ENCODE measurements at places on chromosomes 6 and 20.

DNA sequence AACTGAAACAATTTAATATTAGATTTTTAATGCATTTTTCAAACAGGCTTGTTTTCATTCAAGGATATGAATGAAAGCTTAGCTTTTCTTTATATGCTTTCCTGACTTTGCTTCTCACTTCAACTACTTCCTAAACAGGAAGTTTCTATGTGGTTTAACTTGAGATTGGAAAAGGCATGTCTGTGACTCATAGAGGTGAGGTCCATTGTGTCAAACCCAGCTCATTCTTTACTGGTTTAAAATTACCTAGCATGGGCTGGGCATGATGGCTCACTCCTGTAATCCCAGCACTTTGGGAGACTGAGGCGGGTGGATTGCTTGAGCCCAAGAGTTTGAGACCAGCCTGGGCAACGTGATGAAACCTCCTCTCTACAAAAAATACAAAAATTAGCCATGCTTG is 34.4 kb downstream of the EFHC1 start:
- no peak for DNase-seq

DNA sequence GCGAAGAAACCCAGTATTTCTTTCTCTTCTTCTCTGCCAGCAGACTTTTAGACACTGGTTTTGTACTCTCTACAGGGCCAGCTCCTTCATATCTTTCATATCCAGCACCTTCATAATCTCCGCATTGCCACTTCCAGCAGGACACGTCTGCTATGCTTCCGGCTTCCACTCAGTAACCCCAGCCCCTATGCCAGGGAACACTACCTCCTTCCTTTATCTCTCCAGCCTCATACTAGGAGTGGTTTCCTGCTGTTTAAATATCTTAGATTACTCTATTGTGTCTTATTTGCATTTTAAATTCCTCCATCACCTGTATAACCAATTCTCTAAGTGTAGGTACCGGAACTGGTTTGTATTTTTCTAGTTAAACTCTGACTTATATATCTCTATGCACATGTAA is 667.8 kb upstream of the ID4 start:
- no peak for DNase-seq

DNA sequence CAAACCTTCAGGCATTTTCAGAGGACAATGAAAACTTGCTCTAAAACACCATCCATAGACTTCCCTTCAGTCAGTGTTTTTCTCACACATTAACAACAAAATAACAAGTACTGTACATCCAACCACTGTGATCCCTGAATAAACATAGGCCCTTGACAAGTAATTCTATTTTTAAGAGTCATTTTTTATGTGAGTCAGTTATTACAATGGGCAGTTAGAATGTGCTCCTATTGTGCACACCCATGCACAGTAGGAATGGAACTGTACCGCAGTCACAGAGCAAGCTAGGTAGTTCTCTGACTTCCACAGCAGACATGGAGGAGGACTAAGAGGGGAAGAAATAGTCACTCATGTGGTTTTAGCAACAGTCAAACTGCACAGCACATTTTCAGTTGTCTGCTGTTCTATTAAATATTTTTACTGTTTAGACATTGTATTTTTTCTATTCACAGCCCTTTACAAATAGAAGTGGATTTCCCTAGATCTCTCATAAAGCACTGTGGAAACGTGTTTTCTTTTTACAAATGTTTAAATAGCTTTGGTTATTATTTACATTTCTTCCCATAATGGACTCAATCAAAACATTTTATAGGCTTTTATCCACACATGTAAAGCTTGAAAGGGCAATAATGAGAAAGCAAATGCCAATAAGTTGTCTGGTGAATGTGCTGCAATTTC is 100.4 kb downstream of the JAG1 start:
- no peak for DNase-seq

DNA sequence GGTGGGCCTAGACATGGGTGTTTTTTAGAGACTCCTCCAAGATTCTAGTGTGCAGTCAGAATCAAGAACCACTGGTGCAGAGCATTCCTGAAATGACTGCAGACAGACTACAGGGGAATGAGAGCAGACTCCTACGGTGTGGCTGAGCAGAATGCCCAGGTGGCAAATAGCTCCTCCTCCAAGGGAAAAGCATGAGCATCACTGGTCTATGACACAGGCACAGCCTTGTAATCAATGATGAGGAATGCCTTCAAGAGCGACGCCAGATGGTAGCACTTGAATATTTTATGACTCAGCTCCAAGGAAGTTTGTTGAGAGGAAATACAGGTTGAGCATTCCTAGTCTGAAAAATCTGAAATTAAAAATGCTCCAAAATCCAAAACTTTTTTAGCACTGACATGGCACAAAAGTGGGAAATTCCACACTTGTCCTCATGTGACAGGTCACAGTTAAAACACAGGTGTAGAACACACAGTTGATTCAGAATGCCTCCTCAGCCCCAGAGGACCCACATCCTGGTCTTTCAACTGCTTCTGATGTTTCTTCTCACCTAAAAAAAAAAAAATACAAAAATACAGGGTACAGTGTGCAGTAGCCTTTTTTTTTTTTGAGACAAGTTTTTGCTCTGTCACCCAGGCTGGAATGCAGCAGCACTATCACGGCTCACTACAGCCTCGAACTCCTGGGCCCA is 10.6 kb upstream of the FAM8A1 start:
- peak; percentile 79 for DNase-seq

GRCh38 chr6:82957171-82957867 is 108.3 kb downstream of the UBE3D start:
- DNase-seq: peak; percentile 47

DNA sequence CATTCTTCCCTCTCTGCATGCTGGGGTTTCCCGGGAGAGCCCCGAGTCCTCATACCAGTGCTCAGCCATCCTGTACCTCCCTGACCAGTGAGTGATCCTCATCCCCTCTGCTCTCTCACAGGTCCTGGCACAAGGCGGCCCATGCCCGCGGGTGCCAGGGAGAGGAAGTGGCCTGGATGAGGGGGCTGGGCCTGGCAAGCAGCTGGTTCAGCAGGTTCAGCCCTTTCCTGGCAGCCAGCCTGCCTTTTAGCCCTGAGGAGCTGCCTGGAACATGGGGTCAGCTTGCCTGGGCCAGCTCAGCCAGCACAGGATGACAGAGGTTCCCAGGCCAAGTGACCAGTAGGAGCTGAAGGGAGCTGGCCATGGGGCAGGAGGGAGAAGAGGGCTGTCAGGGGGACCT is 10.9 kb downstream of the MOCS1 start:
- no peak for DNase-seq

DNA sequence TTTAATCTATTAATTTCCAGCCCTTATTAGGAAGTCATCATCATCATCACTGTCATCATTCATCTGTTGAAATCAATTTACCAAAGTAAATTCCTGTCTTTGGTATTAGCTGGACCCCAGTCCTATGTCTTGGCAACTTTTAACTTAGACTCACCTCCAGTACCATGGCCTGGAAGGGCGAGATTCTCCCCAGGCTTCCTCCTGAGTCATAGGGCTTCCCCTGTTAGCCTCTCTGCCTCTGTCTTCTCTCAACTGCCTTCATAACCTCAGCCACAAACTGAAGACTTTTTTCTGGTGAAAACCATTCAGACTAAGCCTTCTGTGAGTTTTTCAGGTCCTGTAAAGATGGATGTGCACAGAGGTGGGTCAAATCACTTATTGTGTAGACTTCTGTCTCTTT is 95.0 kb downstream of the NKAIN2 start:
- DNase-seq: no peak

DNA sequence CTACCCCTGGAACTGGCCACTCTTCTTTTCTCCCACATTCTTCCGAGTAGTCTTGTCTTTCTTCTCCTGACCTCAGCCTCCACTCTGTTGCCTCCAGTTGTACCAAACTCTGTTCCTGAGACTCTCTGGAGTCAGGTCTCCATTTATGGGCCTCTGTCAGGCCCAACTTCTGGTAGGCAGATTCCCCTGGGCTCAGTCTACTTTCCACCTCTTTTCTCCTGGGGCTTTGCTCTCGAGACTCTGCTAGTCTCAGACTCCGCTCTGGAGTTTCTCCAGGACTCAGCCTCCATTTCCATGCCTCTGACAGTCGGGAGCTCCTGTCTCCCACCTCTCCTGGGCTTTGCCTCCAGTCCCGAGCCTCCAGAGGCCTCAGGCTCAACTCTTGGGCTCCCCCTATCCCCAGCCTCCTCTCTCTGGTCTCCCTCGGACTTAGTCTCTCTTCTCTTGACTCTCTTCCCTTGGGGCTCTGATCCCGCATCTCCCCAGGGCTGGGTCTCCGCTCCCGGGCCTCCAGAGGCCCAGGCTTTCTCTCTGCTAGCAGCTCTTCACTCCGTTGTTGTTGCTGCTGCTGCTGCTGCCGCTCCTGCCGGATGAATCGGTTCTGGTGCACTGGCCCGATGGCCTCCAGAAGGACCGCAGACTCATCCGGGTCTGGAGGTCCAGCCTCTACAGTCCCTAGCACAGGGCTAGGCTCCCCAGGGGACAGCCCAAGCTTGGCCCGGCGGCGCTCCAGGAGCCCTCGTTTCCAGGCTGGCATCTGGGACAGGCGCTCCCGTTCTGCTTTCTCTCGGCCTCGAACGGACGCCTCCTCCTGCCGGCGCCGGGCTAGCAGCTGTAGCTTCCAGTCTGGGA is 1.1 kb downstream of the PPP1R18 start:
- DNase-seq: no peak

DNA sequence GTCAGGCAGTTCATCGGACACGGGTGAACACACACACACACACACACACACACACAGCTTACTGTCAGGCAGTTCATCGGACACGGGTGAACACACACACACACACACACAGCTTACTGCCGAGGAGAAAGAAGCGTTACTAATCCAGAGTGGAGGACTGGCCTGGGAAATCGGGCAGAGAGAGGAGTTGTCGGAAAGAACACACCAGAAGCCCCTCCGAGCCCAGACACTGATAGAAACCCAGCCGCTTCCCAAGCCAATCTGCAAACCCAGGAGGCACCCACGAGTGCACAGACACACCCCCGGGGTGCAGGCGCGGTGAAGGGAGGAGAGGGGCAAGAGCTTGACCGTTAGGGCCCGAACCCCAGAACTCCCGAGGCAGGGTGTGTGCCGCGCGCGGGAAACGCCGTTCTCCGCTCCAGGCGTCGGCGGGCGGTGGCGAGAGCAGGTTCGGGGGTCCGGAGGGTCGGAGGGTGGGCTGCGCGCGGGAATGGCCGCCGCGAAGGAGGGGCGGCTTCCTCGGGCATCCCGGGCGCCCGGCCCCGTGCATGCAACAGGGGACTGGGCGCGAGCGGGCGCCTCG is 636 bp downstream of the ELOVL2 start:
- DNase-seq: no peak

- DNase-seq: no peak
These were observed 42.6 kb upstream of the TMEM170B start for GRCh38 chr6:11494786-11495564.

DNA sequence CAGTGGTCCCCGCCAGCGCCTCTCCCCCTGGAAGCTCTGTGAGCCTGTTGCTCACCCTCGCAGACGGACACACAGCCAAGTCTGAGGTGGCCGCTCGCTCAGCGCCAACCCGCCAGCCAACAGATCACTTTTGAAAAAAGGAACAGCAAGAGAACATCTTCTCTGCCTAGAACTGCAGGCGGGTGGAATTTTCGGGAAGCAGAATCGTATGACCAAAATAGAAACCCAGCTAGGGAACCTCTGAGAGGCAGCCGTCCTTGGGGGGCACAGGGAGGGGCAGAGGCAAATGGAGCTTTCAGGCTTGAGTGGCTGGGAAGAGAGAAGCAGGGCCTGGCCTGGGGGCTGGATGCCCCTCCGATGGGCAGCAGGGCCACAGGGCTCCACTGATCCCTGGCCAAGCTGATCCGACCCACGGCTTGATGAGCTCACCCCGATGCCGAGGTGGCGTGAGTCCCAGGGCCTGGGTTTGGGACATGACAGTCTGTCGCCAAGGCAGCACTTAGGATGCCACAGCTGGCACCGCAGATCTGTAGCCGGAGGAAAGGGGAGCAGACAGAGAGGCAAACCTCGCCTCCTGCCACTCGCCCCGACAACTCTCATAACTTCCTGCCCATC is 9.8 kb downstream of the NFATC2 start:
- no peak for DNase-seq

DNA sequence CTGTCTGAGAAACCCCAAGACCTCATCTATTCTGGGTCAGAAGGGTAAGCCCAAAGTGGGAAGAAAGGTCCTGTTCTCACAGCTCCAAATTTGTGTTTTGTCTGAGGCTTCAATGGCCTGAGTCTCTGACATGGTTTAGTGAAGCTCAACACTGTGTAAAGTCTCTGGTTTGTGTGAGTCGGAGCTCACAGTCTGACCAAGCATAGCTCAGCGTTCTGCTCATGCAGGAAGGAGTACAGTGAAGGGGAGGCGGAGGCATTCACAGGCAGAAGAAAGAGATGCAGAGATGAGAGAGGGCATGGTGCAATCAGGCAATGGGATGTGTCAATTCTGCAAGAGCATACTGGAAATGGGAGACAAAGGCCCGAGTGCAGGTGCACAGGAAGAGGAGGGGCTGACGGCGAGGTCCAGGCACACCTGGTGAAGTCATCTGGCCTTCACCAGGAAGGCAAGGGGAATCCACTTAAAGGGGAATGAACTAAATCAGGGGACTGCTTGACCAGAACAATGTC is 463.0 kb upstream of the AGPAT4 start:
- DNase-seq: no peak

DNA sequence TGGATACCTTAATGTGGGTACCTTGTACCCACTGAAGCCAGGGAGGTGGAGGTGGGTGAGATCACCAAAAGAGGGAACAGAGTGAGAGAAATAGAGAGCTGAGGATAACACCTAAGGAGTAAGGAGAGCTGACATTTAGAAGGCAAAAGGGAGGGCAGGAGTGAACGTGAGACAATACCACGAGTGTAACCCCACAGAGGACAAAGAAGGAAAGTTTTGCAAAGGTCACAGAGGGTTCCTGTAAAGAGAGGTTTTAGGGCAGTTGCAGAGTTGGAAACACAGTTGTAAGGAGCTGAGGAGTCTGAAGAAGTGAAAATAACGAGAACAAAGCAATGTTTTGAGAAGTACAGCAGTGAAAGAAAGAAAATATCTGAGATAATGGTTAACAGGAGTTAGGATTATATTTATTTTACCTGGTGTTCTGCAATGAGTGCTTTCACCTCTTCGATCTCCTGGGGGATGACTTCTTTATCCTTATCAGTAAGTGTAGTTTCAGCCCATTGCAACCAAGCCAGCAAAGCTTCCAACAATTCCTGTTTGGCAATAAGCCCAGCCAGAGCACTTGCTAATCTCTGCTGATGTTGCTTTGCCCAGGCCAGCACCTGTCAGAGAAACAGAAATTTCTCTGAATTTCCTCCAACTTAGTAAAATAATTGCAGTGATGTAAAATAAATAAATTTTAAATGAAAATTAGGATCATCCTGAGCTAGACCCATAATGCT is 166.8 kb downstream of the DST start:
- DNase-seq: no peak

DNA sequence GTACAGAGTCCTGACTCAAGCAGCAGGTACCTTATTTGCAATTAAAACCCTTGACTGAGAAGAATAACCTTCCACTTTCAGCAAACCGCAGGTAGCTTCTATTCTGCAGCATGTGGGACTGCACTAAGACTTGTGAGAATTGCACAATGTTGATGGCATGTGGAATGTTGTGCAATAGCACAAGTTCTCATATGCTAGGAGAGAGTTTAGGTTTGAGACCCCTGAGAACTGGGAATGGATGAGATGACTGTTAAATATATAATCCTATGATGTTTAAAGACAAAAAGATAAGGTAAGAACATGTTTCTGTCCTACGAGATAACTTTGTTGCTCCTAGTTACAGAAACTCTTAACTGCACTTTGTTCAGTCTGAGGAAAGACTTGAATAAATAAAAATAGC is 194.6 kb downstream of the OTOR start:
- DNase-seq: no peak

- DNase-seq: no peak
These were observed 230.3 kb upstream of the ECI2 start for GRCh38 chr6:4365686-4366085.

Measured in Jurkat, Clone E6-1 (cell line).